ENCODE measurements at places on chromosomes 11 and 22.

DNA sequence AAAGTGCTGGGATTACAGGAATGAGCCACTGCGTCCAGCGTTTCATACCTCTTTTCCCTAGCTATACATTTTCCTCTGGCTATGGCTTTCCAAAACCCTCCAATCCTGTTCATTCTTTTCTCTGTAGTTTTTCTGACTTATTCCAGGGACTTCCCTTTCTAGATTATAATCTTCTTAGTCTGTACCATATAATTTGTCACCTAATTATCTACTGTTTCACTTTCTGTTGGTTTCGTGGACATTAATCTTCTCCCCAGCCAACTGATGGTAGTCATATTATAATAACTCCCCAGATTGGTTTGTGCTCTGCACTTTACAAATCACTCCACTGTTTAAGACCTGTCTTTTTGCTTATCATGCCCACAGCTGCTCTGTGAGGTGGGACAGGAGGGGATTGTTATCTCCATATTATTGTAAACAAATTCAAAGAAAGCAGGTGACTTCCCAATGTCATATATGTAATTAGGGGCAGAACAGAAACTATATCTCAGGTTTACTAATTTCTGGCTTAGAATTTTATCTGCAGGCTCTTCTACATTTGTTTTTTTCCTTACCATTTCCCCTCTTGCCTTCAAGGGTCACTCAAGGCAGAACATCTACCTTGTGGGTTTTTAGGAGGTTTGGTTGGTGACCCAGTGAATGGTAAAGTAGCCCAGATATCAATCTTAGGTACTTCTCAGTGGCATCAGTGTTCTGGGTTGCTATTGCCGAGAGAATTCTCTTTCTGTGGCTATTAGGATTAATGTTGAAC is 23.9 kb downstream of the STIM1 start:
- no peak for DNase-seq

- DNase-seq: no peak
Observed at GRCh38 chr22:47619631-47620030, 857.2 kb downstream of the TBC1D22A start.

DNA sequence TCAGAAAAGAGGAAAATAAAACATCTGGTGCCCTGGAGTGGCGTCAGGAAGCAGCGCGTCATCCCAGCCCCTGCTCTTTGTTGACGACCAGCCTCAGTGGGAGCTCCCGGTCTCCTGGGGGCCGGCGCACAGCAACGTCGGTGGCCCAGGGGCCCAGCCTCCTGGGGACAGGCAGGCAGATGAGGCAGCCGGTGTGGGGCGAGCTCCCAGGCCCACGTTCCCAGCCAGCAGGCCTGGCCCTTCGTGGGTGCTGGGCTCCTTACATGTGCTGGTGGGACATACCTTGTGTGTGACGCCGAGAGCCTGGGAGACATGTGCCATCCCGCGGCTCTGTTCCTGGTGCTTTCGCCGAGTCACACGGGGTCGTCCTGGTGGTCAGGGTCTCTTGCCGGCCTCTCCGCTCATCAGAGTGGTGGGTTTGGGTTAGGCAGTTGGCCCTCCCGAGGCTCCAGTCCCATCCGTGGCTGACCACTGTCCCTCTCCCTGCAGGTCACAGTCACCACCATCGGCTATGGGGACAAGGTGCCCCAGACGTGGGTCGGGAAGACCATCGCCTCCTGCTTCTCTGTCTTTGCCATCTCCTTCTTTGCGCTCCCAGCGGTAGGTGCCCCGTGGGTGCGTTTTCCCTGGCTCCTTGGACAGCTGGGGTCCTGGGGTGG is 116.7 kb downstream of the KCNQ1OT1 start:
- no peak for DNase-seq

GRCh38 chr11:15159085-15159484 is 44.4 kb downstream of the INSC start:
- DNase-seq: peak; percentile 42

DNA sequence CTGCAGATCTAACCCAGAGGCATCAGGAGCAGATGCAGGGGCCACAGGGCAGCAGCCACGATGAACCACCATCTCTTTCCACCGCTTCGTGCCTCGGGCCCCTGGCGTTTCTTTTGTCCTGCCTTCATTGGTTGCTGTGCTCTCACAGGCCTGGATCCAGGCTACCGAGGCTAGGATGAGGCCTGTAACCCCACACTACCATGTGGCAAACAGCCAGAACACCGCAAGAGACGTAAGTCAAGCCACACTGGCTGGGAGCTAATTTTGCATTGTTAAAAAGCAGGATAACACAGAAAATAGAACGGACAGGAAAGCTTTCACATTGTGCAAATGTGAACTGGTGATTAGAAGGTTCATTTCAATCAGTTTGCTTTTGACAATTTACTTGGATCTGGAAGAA is 15.7 kb upstream of the ARFGAP3 start:
- DNase-seq: peak; percentile 35

DNA sequence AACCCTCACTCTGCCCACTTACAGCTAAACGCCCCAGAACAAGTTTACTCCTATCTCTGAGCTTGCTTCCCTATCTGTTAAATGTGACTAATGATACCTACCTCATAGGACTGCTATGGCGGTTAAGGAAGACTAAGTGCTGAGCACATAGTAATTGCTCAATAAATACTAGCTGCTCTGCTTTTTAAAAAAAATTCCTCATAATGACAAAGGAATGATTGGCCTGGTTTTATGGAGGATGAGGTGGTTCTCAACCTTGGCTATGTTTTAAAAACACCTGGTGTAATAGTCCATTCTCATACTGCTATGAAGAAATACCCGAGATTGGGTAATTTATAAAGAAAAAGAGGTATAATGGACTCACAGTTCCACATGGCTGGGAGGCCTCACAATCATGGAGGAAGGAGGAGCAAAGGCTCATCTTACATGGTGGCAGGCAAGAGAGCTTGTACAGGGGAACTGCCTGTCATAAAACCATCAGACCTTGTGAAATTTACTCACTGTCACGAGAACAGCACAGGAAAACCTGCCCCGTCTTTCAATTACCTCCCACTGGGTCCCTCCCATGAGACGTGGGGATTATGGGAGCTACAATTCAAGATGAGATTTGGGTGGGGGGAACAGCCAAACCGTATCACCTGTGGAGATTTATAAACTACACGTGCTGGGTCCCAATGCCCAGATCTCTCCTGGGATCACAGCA is 127.2 kb upstream of the SYT13 start:
- DNase-seq: no peak

GRCh38 chr11:133749841-133750240 is 95.5 kb downstream of the SPATA19 start:
- DNase-seq: no peak

GRCh38 chr11:19246816-19247215 is 6.1 kb upstream of the E2F8 start:
- no peak for DNase-seq

GRCh38 chr11:37320921-37321320 is 722.9 kb upstream of the RAG2 start:
- DNase-seq: peak; percentile 24

- DNase-seq: peak; percentile 18
Observed at GRCh38 chr11:22785251-22785650, 44.4 kb downstream of the SVIP start.

DNA sequence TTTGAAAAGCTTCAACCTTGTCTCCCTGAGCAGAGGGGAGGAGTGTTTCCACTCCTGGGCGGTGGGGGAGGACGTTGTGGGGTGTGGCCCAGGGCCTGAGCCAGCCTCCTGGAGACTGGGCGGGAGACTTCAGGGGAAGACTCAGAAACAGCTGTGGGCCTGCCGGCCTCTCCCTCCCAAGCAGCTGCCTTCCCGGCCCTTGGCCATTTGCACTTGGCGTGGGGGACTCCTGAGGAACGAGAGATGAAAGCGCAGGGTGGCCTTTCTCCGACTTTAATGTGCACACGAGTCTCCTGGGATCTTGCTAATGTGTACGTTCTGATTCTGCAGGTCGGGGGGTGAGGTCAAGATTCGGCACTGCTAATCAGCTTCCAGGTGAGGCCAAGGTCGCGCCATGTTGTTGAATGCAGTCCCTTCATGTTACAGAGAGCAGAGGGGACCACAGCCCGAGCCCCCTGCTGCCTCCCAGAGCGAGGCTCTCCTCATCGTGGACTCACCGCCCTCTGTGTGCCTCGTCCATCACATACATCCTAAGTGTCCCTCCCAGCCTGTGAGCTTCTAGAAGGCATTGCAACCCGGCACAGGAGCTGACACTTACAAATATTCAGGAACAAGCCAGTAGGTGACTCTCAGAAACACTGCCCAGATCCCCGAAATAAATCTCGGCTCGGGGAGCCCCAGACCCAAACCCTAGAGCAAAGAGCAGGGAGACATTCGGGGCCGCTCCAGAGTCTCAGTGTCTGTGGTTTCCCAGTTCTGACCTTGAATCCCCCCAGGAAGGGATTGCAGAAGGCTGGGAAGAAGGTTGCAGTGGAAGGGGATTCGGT is 7.7 kb downstream of the LIF start:
- peak; percentile 79 for DNase-seq

DNA sequence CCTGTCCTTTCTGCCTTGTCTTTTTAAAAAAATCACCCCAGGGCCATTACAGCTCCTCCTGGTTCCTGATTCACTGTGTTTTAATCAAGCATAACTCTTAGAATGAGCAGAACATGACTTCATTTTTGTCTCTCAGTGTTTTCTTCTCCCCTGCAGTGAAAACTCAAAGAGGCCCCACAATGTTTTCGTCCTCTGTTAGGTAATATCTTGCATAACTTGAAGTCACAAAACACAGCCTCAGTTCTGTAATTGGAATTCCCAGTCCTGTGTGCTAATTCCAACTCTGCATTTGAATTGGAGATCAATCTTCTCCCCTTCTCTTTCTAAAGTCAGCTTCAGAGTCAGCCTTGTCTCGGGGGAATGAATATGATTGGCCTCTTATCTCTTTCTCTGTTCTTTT is 186.5 kb upstream of the NAV2 start:
- no peak for DNase-seq

- DNase-seq: no peak
Observed at GRCh38 chr22:28438183-28438768, 241.4 kb downstream of the TTC28 start.

- no peak for DNase-seq
Observed at GRCh38 chr22:47300698-47301405, 538.4 kb downstream of the TBC1D22A start.

DNA sequence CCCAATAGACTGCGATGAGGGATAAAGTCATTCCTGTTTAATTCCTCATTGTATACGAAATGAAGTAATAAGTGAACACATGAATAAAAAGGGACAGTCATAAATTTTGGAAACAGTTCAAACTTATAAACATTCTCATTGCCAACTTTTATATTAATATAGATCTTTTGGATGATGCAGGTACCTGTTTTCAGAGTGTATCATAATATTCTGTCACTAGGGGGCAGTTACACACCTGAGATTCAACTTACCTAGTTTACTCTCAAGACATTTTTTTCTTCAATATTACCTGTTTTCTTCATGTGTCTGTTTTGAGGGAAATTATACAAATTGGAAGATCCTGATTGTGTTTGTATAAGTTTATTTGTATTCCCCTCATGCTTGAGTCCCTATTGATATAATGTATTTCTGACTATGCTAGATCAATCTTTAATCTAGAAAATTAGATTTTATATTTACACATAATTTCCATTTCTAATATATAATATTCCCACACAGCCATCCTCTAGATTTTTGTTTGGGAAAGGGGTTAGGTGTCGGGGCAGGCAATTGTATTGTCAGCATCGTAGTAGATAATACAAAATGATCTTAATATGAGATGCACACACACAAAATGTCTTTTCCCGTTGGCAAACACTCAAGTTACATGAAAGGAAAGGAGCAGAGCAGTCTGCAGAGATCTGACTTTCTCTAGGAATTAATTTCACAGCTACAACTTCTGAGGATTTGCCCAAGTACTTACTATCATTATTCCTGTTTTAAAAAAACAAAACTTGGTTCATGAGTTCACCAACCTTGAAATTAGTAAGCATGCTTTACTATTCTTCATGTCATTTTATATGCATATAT is 18.4 kb downstream of the FDX1 start:
- no peak for DNase-seq

GRCh38 chr11:77259641-77260040 is 41.8 kb downstream of the GDPD4 start:
- DNase-seq: peak; percentile 57

DNA sequence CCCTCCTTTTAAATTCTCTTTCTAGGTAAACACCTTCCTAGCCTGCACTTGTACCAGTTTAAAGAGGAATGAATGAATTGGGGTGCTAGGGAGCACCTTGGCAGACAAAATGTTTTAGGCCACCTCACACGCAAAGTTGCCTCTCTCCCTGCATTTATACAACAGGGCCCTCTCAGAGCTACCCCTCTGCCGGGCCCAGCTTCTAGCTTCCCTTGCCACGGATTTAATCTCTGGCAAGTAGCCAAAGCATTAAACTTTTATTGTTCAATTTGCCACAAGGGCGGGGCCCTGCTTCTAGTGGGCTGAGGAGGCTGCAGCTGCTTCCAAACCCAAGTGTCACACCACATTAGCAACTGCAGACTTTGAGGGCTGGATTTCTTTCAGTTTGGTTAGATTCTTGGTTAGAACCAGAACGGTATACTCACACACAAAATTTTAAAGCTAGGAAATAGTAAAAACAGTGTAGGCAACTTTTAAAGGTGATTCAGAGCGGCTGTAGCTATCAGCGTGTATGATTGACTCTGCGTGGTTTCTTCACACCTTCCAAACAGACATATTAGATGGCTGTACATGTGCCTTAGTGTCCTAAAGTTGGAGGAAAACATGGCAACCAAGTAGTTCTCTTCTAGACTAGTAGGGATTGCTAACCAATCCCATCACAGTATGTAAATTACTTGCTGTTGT is 6.5 kb downstream of the KREMEN1 start:
- peak; percentile 36 for DNase-seq

- no peak for DNase-seq
Observed at GRCh38 chr11:37857726-37858125, 1259.7 kb upstream of the RAG2 start.

GRCh38 chr22:27772081-27772983 is 29.2 kb downstream of the MN1 start:
- DNase-seq: no peak

DNA sequence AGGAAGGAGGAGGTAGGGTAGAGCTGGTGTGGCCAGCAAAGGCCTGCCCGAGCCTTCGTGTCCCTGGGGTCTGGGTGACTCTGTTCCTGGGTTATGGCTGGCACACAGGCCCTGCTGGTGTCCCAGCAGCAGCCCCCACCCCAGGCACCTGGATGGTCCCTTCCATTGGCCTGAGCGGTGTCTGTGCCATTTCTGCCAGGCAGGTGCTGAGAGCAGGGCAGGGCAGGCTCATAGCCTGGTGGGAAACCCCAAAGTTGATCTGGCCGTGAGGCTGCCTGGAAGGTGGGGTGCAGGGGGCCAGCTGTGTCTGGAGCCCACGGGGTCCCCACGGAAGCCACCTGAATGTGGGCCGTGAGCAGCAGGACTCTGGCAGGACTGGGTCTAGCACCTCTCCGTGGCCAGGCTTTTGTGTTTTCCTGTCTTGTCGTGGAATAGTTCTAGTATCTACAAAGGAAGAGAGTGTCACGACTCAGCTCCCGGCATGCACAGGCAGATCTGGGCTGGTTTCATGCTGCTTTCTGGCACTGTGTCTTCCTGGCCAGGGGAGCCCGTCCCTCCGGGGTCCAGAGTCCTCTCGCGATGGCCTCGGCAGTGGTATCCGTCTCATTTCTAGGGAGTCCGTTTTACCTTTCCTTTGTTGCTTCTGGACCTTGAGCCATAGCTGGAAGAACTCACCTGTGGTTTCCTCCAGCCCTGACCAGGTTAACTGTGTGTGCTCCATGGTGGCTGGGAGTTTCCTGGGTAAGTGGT is 83.7 kb downstream of the KCNQ1 start:
- no peak for DNase-seq

GRCh38 chr11:27786864-27787263 is 86.6 kb upstream of the BDNF start:
- no peak for DNase-seq
